ENCODE measurements at places on chromosomes 13 and 19. TPM values are rescaled to one million over a fixed set of nuclear protein-coding genes. Genes with fewer than 3 reads are reported as not detected.

GRCh38 chr19:806815-807421, 9.7 kb downstream of the PTBP1 start:
- no peak for DNase-seq

- no peak for DNase-seq
Measured at GRCh38 chr19:3538965-3539755, at the start of gene TEKTIP1. Gene TEKTIP1, plus strand, starts transcription at chr19:3539174. Its CDS starts 4 bp downstream, at chr19:3539178.

GRCh38 chr19:41372501-41372900, 3.8 kb upstream of the TMEM91 start:
- DNase-seq, result no peak

- no peak for DNase-seq
Measured at GRCh38 chr13:100566543-100566942, 22.0 kb downstream of the GGACT start.

Gene ZNF600
- 23.4 TPM for total RNA-seq

GRCh38 chr13:39257642-39258041, 219.4 kb downstream of the NHLRC3 start:
- DNase-seq, result no peak

Gene HIF3A
- 0.68 TPM for total RNA-seq

DNA sequence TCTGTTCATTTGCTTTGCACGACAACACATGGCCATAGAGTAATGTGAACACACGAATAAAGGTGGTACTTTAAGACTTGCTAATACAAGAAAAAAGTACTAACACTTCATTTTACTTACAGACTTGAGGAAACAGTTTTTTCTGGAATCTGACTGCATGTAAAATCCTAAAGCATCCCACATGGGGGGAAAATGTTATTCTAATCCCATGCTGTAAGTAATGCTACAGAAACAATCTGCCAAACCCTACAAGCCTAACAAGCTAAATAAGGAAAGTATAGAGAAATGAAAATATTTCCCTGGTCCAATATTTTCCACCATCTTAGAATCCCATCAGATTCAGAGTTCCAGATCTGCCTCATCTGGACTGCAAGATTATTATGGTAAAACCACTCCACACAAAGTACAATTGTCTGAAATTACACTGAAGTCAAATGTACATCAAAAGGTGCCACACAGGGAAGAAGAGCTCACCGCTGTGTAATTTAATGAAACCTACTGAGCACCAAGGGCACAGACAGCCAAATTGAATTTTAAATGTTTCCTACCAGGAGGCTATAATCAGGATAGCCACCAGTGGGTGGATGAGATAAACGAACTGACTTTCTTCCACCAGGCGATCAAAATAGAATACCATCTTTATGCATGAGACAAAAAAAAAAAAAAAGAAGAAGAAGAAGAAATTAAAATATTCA, 22.0 kb downstream of the LHFPL6 start:
- DNase-seq, result no peak

GRCh38 chr19:13784731-13785452, 10.4 kb upstream of the ZSWIM4 start:
- peak; percentile 76 for DNase-seq

- DNase-seq, result no peak
Measured at GRCh38 chr13:110118106-110118505, 188.9 kb downstream of the COL4A1 start.

DNA sequence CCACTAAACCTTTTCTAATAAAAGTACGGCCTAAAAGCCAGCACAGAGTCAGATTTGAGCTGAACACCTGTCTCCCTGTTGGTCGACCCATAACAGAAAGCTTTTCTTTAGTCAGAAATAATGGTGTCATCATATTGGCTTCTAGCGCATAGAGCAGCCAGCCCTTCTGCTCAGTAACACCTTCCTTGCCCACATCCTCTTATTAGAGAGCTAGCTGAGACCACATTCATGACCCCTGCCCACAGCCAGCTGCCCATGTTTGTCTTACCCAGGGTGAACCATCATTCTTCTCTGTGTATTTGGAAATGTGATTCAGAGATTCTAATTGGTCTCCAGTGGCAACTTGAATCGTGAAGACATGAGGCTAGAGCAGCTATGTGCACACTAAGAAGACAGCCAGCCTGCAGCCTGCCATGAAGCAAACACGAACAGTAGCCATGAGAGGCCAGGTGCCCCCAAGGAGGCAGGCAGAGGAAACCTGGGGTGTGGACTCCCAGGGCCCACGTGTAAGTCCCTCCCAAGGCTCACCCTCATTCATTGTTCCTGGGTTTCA, 82.3 kb upstream of the PDCD5 start:
- no peak for DNase-seq

- DNase-seq, result no peak
Measured at GRCh38 chr13:30824651-30825050, 81.4 kb upstream of the MEDAG start.

Gene ATP4B
- not detected for total RNA-seq

Gene UBE2L5
- not detected for total RNA-seq

Gene SYNGR4
- not detected for total RNA-seq

Gene EPSTI1
- total RNA-seq, result 11.5 TPM

DNA sequence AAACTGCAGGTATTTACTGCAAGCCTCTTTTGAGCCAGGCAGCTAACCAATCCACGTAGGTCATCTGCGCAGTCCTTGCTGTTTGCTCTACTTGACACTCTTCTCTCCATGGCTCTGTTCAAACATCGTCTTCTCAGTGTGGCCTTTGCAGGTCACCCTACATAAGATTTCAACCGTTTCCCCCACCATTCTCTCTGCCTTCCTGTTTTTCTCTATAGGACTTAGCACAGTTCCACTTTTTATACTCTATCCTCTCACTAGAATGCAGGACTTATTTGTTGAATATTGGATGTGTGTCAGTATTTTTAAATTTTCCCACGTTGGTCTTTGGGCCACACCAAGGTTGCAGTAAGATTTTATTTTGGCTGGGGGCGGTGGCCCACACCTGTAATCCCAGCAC, 1.7 kb upstream of the FBXW9 start:
- no peak for DNase-seq

Gene RAB3A
- total RNA-seq, result 1.9 TPM

Gene STOML3
- total RNA-seq, result not detected

Gene TEX26
- not detected for total RNA-seq

DNA sequence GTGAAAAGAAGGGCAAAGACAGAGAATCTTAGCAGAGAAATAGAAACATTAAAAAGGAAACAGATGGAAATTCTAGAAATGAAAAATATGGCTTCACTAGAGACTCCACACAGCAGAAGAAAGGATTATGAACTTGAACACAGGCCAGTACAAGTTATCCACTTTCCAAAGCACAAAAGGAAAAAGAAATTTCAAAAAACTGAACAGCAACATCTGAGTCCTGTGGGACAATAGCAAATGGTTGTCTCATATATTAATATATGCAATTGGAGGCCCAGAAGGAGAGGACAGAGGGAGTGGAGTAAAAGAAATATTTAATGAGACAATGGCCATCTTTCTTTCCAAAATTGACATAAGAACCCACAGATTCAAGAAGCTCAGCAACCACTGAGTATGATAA, 141.7 kb upstream of the GJB6 start:
- no peak for DNase-seq

- no peak for DNase-seq
Measured at GRCh38 chr19:7869910-7870511, 4.2 kb downstream of the PRR36 start.

Gene MAP4K1
- 1.2 TPM for total RNA-seq

DNA sequence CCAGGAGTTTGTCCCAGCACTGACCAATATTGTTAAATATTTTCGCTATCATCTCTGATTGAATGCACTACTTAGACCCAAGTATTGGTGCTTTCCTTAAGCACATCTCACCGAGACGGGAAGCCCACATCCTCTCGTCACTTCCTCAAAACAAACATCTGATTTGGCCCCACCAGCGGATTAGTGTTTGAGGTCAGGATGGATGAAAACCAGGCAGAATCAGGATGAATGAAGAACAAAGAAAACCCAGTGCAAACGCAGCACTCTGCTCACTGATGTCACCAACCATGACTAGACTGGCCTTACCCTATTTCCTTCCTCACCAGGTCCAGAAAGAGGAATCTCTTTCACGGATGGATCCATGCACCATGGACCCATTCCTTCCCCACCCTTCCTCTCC, 6.0 kb downstream of the PLAUR start:
- DNase-seq, result no peak

DNA sequence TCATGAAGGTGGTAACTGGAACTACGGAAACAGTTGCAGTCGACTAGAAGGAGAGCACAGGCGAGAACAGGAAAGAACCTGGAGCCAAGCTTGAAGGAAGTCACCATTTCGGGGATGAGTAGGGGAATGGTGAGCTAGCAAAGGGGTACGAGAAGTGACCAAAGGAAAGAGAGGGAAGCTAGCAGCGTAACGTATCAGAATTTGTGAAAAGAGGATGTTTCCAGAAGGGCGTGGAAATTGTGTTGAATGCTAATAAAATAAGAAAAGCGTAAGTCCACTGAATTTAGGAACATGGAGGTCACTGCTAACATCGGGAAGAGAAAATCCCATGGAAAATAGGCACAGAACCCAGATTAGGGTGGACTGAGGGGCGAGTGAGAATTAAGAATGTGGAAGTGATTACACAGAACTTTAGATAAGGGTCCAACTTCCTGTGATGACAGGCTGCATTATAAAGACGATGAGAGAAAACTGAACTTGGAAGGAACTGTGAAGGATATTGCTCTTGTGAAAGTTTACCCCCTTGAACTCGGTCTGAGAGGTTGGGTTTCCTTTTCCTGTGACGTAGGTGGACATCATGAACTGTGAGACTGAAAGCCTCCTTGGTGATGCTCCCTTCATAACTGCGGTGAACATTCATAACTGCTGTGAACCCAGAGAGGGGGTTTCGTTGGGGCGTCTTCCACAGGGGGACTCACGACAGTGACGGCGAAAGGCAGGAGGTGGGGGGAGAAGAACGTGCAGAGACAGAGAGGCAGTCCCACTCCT, 2.0 kb upstream of the FFAR2 start:
- no peak for DNase-seq

Gene KCNJ14
- total RNA-seq, result 9.9 TPM

DNA sequence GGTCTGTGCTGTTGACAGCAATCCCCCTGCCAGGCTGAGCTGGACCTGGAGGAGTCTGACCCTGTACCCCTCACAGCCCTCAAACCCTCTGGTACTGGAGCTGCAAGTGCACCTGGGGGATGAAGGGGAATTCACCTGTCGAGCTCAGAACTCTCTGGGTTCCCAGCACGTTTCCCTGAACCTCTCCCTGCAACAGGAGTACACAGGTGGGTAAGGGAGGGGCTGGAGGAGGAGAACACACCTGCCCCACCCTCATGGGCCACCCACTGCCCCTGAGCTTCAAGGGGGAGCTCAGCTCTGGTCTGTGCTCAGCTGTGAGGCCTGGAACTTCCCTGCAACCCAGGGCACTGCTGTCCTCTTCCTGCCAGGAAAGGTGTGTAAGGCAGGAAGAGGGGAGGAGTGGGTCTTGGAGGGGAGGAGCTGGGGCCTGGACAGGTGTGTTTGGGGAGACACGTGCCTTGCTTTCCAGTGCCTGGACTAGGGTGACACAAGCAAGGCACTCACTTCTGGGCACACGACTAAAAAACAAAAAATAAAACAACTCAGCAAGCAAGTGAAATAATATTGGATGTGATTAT, 3.9 kb downstream of the SIGLEC7 start:
- DNase-seq, result no peak

DNA sequence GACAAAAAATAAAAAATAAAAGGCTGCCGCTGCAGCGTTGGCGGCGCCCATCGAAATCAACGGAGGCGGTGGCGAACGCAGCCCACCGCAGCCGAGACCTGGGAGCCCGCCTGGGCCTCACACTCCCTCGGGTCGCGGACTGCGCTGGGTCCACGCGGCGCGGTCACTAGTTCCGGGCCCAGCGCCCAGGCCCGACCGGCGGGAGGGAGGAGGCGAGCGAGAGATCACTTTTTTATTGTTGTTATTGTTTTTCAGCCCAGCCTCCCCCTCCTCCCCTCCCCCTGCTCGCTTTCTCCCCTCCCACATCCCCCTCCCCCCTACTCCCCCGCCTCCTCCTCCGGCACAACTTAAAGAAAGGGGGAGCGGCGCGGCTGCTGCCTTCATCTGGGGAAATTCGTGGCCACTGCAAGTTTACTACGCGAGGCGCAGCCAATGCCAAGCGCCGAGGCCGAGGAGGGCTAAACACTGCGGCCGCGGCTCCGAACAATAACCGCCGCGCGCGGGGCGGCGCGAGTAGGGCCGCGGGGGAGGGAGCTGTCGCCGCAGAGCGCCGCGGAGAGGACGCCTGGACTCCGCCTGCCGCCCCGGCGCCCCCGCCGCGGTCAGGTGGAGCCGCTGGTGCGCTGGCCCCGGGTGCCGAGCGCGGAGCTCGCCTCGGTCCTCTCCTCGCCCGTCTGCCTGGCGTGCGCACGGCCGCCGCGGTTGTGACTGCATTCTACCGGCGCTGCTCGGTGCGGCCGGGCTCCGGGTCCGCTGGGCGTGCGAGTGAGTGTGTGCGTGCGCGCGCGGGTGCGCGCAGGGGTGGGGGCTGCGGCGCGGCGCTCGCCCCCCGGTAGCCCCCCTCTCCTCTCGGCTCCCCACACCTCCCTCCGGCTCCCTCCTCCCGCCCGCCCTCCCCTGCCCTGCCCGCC, 505 bp upstream of the ZIC2 start:
- no peak for DNase-seq

DNA sequence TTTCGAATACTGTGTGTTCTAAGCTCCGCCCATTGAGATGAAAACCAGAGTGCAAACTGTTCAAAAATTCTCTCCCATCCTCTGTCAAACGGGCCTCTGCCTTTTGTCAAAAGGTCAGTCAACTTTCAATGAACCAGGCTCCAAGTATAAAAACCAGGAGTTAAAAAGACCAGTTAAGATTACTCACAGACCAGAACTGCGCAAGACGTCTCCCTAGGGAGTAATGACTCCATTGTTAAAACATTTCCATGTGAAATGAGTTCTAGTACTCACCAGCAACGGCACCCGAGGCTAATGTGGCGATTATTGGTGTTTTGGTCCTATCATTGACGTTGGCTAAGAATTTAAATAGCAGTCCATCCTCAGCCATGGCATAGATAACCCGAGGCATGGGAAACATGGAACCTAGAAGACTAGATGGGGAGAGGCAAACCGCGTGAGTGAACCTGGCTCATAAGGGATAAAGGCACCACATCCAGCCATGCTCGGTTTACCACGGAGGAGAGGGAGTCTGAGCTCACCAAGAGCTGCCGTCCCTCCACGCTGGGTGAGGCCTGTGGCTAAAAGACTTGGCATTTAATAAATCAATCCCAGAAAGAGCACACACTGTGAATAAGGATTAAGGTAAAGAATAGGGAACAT, 73.3 kb downstream of the SLC7A1 start:
- DNase-seq, result no peak

DNA sequence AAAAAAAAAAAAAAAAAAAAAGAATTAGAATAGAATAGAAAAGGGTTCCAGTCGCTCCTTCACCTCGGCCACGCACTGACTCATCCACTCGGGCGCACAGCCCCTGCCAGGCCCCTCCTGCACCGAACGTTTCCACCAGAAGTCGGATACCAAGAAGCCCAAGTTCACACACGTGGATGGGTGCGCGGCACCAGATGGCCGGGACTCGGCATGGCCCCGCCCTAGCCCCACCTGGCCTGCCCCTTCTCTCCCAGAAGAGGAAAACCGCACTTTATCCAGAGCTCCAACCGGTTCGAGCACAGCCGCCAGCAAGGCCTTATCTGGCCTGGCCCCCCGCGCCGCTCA, 5.9 kb downstream of the PRR36 start:
- no peak for DNase-seq

- DNase-seq, result no peak
Measured at GRCh38 chr19:45423033-45423588, 606 bp downstream of the ERCC1 start.
